Stomach (tissue), 19 donors: ENCODE measurements at places on chromosomes 12 and 14. TPM values are rescaled to one million over a fixed set of nuclear protein-coding genes. Genes with fewer than 3 reads are reported as not detected.
A peak's percentile ranks its signal among the peaks of the same experiment; 100 is the strongest.

The HCAR2 gene
- polyA plus RNA-seq: 3.1 TPM

GRCh38 chr12:630656-631632 lies 32.3 kb downstream of the NINJ2 start:
- DNase-seq: peak; percentile 72

GRCh38 chr14:75579338-75579864 lies 981 bp downstream of the FLVCR2 start:
- no peak for DNase-seq

The SMOC1 gene
- polyA plus RNA-seq: 1.5 TPM

The TAOK3 gene
- polyA plus RNA-seq: 11.6 TPM

- no peak for DNase-seq
Observed at GRCh38 chr14:39956372-39956771, 524.1 kb upstream of the FBXO33 start.

The C12orf50 gene
- polyA plus RNA-seq: not detected

DNA sequence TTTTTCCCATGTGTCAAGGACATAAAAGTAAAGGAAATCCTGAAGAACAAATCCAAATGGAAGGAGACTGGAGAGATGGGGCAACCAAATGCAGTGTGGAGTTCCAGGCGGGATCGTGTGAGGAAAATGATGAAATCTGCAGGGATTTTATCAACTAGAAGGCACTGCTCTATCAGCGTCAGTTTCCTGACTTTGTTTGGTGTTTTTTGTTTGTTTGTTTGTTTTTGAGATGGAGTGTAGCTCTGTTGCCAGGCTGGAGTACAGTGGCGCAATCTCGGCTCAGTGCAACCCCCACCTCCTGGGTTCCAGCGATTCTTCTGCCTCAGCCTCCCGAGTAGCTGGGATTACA lies 43.3 kb upstream of the GPR132 start:
- no peak for DNase-seq

The ASCL1 gene
- 0.92 TPM for polyA plus RNA-seq

The BMAL2 gene
- 12.3 TPM for polyA plus RNA-seq

- DNase-seq: peak; percentile 34
Observed at GRCh38 chr14:97185186-97185585, 388.0 kb downstream of the VRK1 start.

The COQ10A gene
- 4.4 TPM for polyA plus RNA-seq

DNA sequence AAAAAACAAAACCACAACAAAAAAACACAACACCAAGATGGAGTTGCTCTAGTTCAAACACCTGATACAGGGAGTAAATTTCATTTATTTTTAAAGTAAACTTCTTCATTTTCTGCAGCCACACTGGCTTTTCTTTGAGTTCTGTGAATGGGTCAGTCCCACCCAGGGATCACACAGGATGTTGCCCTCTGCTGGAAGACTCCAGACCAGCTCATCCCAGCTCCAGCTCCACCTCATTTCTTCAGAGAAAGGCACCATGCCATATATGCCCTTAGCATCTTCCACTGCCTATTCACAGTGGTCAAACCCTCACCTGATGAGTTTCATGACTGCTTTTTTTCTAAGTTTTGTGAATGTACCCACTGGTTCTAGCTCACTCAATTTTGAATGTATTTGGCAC lies 8.0 kb downstream of the GLIPR1 start:
- no peak for DNase-seq

DNA sequence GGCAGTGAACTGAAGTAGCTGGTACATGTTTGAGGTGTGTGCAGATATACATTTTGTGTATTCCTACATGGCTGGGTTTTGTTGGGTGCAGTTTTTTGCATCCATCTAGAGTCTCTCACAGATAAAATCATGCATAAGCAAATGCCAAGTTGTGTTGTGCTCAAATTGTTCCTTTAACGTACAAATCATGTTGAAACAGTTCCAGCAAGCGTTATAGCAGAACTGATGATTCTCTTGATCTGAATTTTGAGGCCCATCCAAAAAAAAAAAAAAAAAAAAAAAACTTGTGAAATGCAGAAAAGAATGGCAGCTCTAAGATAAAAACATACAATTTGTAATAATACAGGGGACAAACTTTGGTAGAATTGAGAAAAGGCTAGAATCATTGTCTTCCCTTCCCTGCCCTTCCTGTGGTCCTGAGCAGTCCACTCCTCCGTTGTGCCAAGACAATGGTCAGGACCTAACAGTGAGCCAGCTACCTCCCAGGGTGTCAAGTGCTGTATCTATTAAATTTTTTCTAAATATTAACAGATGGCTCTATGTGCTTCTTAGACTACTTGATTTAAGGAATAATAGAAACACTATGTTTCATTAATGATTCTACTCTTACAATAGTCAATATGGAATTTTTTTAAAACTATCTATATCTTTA lies 122.1 kb downstream of the PLEKHA5 start:
- no peak for DNase-seq

The SPTB gene
- polyA plus RNA-seq: 0.19 TPM

- DNase-seq: no peak
Observed at GRCh38 chr14:56491299-56492285, 88.0 kb upstream of the TMEM260 start.

DNA sequence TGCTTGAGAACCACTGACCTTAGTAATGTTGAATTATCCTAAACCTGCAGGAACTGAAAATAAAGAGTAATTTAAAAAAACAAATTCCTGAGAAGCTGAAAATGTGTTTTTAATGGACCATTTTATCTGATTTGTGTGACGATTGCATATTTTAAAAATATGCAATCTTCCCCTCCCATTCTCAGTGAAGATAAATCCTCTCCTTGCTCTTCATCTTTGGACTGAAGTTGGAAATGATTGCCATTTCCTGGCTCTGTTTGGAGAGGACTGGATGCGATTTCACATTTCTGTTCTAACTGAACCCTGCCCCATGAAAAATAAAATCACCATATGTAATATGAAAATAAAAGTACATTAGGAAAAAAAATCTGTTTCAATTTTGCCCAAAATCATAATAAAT lies 216.3 kb downstream of the SLC6A15 start:
- DNase-seq: no peak

DNA sequence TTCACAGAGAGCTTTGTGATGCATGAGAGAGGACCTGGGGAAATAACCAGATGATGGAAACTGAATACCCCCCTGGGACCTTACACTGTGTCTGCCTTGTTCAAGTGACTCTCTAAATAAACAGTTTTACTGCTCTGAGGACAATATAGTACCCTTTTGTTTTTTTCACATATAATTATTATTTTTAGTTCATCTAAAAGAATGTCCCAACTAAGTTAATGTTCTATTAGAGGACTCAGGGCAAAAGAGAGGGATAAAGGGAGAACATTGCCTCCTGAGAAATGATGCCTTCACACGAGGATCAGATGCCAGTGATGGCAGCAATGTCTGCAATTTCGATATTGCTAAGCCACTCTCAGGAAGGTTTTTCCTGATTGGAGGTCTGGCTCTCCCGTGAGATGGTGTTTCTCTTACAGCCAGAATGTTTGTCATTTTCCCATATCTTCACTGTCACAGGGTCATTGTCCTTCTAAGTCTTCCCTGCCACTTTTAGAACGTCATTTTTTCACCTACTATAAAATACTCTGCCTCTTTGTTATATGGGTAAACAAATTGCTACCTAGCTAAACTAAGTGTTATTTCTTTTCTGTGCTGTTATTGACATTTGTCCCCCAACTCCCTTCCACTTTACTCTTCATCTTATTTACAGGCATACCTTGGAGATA lies 201.6 kb downstream of the RAD51B start:
- no peak for DNase-seq

- DNase-seq: no peak
Observed at GRCh38 chr14:30016002-30016401, 88.4 kb upstream of the PRKD1 start.

- no peak for DNase-seq
Observed at GRCh38 chr12:53152390-53152789, 28.1 kb upstream of the ZNF740 start.

DNA sequence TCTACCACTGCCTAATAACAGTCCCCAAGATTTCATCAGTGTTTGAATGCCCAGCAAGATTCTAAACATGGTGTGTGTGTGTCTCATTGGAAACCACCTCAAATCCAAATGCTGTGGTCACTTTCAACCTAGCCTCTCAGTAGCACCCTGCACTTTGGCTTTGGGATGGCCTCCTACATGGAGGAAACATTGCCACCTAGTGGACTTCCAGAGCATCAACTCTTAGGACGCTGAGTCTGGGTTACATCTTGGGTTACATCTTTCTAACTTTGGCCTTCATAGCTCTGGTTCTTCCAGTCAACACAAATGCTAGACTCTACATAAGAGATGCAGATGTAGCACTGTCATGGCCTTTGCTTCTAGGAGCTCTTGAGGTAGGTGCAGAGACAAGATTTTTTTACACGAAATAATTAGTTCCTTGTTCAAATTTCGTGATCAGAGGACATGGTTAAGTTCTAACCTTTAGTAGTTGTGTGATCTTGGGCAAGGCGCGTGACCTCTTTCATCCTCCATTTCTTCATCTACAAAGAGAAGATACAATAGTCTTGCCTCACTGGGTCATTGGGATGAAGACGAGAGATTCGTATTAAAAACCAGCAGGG lies 113.5 kb upstream of the VASH1 start:
- DNase-seq: no peak

DNA sequence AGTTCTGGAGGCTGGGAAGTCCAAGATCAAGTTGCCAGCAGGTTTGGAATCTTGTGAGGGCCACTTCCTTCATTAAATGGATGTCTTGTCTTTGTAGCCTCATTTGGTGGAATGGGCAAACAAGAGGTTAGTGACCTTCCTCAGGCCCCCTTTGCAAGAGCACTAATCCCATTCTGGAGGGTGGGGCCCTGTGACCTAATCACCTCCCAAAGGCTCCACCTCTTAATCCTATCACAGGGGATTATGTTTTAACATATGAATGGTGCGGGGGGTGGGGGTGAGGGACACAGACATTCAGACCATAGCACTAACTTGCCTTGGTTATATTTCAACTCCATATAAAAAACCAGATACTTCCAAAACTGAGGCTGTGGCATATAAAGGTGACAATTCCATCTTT lies 59.9 kb upstream of the PPP4R3A start:
- DNase-seq: no peak

The DNAJC22 gene
- polyA plus RNA-seq: 1.5 TPM

GRCh38 chr14:93002851-93003298 lies 79.9 kb downstream of the CHGA start:
- DNase-seq: no peak

DNA sequence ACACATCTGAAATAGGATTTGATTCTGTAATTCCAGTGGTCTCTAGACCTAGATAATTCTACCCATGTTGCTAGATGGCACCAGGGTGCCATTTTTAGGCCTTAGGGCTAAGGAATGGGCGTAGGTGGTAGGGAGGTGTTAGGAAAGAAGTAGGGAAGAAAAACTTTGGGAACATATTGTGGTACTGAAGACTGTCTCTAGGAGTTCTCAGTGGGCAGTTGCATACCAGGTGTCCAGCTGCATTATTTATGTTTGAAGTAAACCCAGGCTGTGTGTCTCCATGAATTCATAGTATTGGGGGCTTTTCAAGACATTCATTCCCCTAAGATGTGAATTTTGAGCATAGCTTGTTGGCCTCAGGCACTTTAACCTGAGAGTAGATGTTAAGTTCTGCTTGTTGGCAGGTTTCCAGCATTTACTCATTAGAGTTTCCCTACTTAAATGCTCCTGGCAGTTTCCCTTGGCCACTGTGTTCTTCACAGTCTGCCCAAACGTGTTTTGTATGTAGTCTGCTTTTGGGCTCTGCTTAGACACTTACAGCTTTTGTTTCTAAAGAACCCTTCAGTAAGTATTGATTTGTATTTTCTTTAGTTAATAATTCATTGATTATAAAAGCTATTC lies 31.5 kb upstream of the CCT2 start:
- no peak for DNase-seq

- no peak for DNase-seq
Observed at GRCh38 chr12:121748571-121749265, 36.2 kb downstream of the TMEM120B start.

- no peak for DNase-seq
Observed at GRCh38 chr14:85867450-85867849, 337.5 kb downstream of the FLRT2 start.

The BDKRB2 gene
- 4.5 TPM for polyA plus RNA-seq

DNA sequence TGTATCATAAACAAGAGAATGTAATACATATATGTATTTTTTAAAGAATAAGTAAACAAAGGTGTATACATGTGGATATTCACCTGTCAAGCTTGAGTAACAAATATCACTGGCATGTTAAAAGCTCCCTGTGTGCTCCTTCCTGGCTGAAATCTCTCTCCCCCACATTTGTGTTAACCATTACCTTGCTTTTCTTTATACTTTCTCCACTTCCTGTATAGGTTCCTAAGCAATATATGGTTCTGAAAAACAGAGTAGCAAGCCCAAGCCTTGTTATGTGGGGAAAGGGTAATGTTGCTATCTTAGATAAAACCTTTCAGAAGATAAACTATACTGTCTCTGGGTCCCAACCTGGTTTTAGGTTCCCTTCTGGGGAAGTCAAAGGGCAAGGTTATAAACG lies 32.3 kb upstream of the TBC1D30 start:
- DNase-seq: no peak
